Stimulated activated CD8-positive, alpha-beta memory T cell treated with anti-CD3 and anti-CD28 coated beads, Interleukin-7, amount 100 ng/mL, for 24 hours (primary cell): ENCODE measurements at places on chromosomes 7 and 10.

DNA sequence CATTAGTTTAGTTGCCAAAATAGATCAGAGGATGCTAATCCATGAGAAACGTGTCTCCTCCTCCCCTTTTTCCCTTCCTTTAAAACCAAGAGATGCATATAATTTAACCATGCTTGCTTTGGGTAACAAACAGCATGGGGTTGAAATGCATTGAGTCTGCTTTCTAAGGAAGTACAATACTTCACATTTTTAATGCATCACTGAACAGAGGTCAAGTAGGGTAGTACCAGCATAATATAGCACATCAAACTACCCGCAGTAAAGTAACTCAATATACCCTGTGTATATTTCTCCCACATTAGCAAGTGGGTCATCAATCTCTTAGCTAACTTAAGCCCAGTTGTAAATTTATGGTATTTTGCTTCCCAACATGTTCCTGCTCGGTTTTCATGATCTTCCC, 239.3 kb upstream of the SEMA3C start:
- DNase-seq: no peak

DNA sequence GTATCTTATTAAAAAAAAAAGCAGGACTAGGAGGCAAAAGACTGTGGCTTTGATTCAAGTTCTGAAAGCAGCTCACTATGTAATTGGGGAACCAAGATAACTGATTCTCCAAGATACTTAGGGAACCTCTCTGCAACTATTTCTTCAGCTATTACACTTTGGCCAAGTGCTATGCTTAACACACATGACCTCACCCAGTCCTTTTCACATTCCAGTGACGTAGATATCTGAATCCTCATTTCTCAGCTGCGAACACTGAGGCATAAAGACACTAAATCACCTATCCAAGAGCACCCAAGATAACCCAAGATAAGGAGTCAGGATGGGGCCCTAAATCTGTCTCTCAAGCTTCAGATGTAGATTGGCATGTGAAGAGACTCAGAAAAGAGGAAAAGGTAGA, 133.6 kb downstream of the GLI3 start:
- no peak for DNase-seq

- no peak for DNase-seq
Observed at GRCh38 chr10:87846023-87846422, 17.3 kb downstream of the KLLN start.

GRCh38 chr7:75861636-75862035, 17.2 kb upstream of the RHBDD2 start:
- DNase-seq: no peak

DNA sequence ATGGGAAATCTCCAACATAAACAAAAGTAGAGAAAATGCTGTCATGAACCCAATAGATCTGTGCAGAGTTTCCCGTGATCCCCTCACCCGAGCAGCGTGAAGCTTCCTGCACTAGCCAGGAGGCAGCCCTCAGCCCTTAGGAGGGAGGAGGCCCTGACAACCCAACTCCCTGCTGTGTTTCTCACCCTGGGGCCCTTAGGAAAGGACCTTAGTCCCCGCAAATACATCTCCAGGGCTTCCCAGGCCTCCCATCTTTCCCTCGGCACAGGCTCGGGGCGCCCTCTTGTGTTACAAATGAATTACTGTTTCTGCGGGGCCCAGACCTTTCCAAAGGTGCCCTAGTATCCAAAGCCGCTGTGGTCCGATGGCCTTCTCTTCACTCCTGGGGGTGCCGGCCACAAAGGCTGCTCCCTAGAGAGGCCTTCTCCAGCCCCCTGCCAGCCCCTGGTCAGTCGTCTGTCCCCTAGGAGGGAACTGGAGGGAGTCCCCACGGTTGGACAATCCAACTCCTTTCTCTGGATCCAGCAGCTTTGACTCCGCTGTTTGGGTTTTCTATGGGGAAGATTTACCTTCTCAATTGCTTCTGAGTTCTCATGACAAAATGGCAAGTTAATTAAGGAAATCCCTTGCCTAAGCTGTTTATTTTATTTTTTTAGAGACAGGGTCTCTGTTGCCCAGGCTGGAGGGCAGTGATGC, 49.9 kb upstream of the SH2B2 start:
- DNase-seq: peak; percentile 2

DNA sequence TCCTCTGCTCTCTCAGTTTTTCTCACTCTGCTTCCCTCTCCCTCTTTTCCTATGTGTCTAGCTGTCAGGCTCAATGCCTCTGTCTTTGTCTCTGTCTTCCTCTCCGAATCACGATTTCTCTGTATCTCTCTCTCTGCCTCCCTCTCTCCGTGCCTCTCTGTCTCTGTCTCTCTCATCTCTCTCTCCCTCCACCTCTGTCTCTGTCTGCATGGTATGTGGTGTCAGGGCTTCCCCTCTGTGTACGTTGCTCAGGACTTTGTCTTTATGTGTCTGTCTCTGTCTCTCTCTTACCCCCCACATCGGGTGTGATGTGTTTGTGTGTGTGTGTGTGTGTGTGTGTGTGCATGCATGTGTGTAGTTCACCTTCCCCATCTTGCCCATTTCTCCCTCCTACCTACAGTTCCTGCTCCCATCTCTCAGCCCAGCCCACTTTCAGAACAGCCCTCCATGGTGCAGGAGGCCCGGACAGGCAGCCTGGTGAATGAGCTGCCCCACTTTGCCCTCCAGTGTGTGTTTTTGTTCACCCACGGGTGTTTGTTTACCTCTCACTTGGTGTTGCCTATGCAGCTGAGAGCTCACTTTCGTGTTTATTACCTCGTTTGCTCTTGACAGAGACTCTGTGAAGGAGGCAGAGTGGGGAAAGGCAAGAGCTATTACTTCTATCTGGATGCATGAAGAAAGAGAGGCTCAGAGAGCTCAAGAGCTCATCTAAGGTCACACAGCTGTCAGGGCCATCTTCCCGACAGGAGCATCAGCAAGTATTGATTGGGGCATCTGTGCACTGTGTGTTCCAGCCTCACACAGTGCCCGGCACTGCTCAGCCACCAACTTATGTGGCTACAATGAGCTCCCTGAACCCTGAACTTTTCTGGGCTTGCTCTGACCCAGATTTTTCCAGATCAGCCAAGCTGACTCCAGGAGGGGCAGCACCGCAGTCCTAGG, 163.5 kb upstream of the ZMIZ1 start:
- no peak for DNase-seq

GRCh38 chr7:158430308-158431034, 157.2 kb downstream of the PTPRN2 start:
- no peak for DNase-seq
